CD4-positive, alpha-beta T cell treated with Interleukin-17A for 1 hour (primary cell): ENCODE measurements at places on chromosomes 12 and 14.
A peak's percentile ranks its signal among the peaks of the same experiment; 100 is the strongest.

DNA sequence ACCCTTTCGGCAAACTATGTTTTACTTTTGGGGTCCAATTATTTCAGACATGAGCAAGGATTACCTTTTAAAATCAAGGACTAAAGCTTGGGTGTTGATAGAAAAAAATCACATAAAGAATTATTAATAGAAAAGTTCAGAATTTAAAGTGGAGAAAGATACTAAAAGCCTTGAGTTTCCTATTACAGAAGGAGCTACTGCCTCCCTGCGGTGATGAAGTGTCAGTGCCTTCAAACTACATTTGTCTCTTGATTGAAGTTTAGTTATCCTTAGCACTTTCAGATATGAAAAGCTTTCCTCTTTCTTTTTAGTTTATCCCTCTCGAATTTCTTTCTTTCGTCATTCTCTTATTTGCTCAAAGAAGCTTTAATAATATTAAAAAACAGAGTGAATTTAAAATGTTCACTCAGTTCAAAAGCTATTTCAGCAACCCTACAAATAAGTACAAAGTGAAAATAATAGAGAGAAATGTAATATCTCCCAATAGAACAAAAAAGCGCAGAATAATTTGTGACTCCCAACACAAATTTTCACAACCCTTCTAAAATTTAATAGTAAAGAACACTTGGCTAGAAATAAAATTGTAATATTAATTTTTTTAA, 87.6 kb downstream of the SEC23A start:
- DNase-seq: peak; percentile 30

DNA sequence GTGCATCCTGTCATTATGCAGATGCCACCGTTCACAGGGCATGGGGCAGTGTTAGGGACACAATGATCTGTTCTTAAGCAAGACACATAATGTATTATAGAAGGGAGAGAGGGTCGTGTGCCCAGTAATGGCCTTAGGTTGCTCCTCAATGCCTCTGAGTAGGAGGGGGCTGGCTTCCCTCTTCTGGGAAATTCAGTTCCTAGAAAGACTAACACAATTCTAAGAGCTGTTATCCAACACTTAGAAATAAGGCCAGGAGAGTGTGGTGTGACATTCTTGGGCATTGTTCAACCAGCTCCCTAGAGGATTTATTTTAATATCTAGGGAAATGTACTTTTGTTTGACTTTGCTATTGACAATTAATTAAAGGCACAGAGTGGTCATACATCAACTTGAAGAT, 118.5 kb downstream of the ADCK1 start:
- DNase-seq: no peak

DNA sequence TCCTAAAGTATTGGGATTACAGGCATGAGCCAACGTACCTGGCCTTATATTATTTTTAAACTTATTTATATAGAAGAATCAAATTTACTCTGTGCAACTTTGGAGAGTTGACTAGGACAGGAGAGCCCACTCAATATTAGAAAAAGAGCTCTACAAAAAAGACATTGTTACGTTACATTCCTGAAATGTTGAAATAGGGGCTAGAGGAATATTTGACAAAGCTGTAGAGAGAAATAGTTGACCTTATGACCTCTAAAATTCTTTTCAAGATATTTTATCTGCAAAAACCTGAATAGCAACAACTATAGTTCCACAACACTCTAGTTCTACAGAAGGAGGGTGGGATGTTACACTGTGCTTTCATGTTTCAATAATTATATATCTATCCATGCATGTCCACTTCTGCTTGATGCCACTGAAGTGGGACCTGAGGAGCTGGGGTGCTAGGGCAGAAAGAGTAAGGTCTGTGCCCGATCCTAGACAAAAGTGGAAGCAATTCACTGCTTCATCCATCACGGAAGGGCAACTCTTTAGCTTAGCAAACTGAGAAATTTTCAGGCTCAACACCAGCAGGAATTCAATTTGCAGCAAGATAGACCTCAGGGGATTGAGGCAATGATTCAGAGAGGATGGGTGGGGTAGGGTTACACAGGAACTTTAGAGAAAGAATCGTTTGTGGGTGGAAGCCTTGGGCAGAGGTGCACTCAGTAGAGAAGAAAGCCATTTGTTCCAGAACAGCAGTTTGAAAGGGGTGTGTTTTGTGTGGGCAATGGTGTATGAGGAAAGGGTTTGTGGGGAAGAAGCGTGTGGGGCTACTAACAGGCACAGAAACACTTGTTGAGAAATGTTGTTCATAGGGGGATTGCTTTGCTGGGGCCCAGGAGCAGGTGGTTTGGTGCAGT, 16.0 kb upstream of the RNASE10 start:
- DNase-seq: no peak

- peak; percentile 89 for DNase-seq
These were observed at the start of gene TMBIM4 for GRCh38 chr12:66169221-66170170. TMBIM4 (minus strand) TSS chr12:66169996; CDS start chr12:66169951, 45 bp downstream.

DNA sequence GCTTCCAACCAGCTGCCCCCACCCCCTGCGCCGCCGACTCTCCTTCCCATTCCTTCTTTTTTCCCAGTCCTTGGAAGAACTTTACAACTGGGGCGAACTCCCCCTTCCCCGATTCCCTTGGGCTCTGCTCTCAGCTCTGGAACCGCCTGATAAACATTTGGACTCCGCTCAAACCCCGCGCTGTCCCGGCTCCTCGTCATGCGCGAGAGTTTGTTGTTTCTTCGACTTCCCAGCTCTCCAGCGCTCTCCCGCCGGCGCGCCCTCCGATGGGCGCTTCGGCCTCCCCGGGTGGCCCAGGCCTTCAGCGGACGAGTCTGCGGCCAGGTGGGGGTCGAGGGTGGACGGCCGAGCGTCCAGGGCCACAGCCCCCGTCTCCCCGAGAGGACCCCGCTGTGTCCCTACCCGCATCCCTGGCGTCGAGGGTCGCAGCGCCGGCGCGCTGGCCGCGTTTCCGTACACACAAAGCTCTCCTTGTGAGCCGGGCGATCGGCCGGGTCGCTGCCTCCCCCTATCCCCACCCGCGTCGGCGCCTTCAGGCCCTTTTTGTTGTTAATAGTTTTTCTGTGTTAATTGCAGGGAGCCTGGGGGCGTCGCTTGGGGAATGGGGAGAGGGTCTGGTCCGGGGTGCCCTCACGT, 847 bp downstream of the MMP14 start:
- no peak for DNase-seq

DNA sequence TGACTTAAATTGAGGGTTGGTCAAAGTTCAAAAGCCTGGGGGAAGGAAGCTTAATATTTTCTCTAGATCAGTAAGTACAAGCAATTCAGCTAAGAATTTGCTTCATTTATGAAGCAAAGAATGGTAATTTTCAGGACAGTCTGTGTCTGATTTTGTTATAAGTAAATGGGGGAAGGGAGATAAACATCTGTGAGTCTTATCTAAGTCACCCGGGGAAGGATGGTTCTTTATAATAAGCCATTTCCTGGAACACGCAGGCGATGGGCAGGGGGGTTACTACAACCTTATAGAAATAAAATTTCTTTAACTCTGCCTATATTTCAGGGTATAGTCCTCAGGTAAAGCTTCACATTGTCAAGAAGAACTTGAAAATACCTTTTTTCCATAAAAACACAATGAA, 42.9 kb downstream of the HELB start:
- no peak for DNase-seq

- peak; percentile 87 for DNase-seq
These were observed 11.7 kb upstream of the NFKBIA start for GRCh38 chr14:35416108-35416750.

GRCh38 chr14:91873471-91874415, 6.4 kb upstream of the TC2N start:
- DNase-seq: peak; percentile 88

- DNase-seq: no peak
These were observed 81.0 kb downstream of the TMX1 start for GRCh38 chr14:51321036-51321435.

- peak; percentile 54 for DNase-seq
These were observed 33.9 kb downstream of the MIA2 start for GRCh38 chr14:39267608-39268005.

GRCh38 chr12:45582986-45583659, 146.4 kb upstream of the ARID2 start:
- no peak for DNase-seq

GRCh38 chr12:49261721-49262120, 3.2 kb upstream of the TUBA1C start:
- no peak for DNase-seq

DNA sequence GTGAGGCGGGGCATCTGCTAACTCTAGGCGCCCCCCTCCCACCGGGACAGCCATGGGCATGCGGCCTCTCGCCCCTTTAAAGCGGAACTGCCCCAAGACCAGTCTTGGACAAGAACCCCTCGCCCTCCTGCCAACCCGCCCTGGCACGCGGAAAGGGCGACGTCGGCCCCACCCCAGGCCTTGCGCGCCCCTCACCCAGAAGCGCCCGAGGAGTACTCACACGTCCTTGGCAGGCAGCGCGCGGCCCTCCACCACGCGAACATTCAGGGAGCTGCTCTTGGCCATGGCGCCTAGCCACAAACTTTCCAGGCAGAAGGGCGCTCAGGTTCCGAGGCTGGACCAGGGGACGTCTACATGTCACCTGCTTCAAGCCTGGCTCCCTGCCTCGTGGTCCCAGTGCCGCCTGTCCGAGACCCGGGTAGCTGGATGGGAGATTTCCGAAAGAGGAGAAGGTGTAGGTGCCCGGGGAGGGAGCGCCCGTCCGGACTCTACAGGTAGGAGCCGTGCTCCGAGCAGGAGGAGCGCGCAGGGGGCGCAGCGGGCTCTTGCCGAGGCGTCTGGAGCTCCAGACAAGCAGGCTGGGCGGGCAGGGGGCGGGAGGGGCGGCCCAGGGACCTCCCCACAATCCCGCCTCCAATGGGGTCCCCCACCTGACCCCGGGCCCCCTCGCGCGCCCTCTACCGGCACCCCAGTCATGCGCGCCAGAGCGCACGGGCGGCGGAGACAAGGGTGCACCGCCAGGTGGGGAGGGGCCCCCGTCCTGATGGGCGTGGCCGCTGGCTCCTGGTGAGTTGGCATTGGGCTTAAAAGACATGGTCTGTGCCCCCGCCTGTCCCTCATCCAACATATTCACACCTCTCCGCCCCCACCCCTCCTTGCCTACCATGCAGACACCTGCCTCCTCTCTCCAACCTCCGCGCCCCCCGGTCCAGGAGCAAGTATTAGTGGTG, at the start of gene RASAL1:
Gene RASAL1, minus strand, starts transcription at position 584 of the 950 bp plus-strand sequence. Its CDS starts 299 bp downstream, at position 285.
- peak; percentile 79 for DNase-seq

- no peak for DNase-seq
These were observed 91.4 kb downstream of the VRK1 start for GRCh38 chr14:96888593-96888992.

DNA sequence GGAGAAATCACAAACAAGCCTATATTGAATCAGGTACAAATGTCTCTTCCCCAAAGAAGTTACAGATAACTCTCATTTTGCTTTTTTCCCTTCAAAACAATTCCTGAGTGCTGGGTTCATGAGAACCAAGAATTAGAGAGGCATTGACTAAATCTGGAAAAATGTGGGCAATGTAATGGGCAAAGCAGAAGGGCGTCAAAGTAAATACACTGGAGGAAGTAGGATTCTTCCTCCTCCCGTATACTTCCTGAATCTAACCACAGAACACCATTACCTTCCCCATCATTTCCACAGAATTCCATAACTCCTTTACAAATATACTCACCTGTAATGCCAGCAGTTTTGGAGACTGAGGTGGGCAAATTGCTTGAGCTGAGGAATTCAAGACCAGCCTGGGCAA, 3.0 kb upstream of the RBMS2 start:
- no peak for DNase-seq

GRCh38 chr14:28245216-28245615, 521.4 kb upstream of the FOXG1 start:
- no peak for DNase-seq

GRCh38 chr12:84842406-84843013, 70.1 kb downstream of the SLC6A15 start:
- peak; percentile 39 for DNase-seq
